Naive thymus-derived CD4-positive, alpha-beta T cell (primary cell): ENCODE measurements at places on chromosomes 16 and 17. TPM values are rescaled to one million over a fixed set of nuclear protein-coding genes. Genes with fewer than 3 reads are reported as not detected.
A peak's percentile ranks its signal among the peaks of the same experiment; 100 is the strongest.

The ZMYND15 gene
- 0.22 TPM for total RNA-seq

DNA sequence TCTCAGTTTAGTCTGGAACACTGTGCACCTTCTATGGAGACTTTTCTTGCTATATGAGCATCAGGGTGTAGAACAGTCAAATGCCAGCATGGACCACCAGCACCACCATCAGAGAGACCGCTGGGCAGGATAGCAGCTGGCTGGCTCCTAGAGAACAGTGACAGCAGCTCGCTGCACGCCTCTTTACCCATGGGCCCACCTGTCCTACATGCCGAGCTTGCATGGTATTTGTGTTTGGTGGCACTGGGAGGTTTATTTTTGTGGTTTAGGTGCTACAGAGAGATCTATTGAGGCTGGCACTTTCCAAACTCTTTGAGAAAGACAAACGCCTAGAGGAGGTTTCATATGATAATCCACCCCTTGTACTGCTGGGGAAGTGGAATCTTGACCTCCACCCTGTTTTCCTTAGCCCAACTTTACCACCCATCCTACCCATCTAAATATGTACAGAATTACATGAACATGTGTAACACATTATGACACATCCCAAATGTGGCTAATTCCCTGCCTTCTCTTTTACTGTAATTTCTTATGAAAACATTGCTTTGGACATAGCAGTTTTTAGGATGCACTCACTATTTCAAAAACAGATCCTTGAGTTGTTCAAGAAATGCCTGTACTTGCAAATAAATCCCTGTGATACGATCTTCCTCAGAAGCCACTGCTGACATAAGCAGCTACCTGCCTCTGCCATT, 46.3 kb downstream of the COG7 start:
- H3K27me3 ChIP-seq = no peaks in the 10 kb centered on the region
- H3K36me3 ChIP-seq = peaks cover 19% of the 10 kb centered on the region
- no peak for DNase-seq
- no peak overlapping the region for H3K4me3 ChIP-seq
- H3K4me1 ChIP-seq = no peaks in the 10 kb centered on the region
- no peak overlapping the region for H3K27ac ChIP-seq

DNA sequence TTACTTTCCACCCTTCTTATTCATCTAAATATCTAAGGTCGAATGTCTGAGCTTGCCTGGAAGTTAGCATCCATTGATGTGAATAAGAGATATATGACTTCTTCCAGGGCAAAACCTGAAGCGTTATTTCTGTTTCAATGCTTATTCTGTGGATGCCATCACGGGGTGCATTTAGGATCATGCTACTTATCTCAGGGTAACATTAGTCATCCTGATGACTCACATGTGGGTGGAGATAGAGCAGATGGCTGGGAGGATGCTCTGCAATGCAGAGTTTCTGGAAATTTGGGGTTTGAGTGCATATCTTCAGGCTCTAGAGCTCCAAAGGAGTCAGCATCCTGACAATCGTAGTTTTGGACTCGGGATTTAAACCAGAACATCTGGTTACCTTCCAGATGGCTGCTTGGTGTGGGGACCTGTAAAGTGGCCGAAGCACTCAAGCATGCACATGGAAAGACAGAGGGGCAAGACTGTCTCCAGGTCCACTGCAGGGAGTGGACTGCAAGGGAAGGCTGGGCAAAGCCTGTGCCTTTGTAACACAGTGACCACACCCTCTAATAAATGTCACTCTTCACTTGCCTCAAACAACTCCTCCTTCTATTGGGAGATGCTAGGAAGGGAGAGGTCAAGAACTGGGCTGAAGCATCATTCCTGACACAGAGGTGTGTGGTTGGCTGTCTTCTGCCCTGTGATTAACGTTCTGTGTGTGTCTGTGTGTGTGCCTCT, 175.2 kb upstream of the SALL1 start:
- H3K4me1 ChIP-seq = no peaks in the 10 kb centered on the region
- no peak overlapping the region for H3K4me3 ChIP-seq
- H3K36me3 ChIP-seq = no peaks in the 10 kb centered on the region
- no peaks in the 10 kb centered on the region for H3K27me3 ChIP-seq

DNA sequence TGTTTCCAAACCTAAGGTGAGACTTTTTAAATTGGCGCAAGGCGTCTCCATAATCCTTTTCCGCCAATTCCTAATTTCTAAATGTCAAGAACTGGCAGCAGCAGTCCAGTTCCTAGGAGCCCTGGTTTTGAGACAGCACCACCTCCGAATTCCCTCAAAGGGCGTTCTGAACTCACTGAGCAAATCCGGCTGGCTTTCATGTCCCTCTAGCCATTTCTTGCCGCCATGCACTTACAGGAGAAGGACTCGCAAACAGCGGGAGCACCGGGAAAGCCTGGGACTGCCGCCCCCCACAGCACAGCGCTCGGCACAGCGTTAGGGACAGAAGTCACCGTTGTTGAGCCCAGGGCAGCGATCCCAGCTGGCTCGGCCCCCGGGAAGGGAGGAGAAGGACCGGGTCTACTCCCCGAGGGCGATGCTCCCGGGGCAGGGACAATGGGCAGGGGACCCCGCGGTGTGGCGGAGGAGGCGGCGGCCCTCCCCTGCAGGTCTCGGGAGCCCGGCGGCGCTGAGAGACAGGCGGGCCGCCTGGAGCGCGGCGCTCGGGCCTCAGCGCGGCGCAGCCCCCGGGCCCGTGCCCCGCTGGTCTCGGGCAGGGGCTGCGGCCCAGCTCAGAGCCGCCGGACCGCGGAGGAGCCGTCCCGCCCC, 545 bp downstream of the ARHGAP17 start:
- peak overlapping the region; percentile 94 for H3K27ac ChIP-seq
- peak; percentile 39 for DNase-seq
- no peaks in the 10 kb centered on the region for H3K36me3 ChIP-seq
- H3K27me3 ChIP-seq = no peaks in the 10 kb centered on the region

- H3K4me1 ChIP-seq = no peaks in the 10 kb centered on the region
- H3K27me3 ChIP-seq = no peaks in the 10 kb centered on the region
- no peak overlapping the region for H3K27ac ChIP-seq
- no peak for DNase-seq
- no peaks in the 10 kb centered on the region for H3K36me3 ChIP-seq
Measured at GRCh38 chr17:9016941-9017552, 4.3 kb upstream of the NTN1 start.

DNA sequence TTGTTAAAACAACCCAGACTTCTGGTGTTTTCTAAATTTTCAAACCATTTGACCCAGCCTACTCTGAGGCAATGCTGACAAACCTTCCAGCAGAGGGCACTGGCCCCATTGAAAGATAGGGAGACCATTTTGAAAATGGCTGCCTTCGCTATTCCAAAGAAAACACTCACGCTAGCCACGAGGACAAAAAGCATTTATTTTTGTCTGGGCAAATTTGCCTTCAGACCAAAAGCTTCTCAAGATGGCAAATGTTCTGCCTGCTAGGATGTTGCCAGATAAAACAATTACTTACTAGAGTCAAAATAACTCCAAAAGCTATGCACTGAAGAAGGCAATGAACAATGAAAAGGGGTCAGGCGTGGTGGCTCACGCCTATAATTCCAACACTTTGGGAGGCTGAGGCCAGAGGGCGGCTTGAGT, 296.7 kb upstream of the IRX5 start:
- H3K4me3 ChIP-seq = no peak overlapping the region
- no peak for DNase-seq
- H3K4me1 ChIP-seq = no peaks in the 10 kb centered on the region
- no peaks in the 10 kb centered on the region for H3K36me3 ChIP-seq
- H3K27me3 ChIP-seq = no peaks in the 10 kb centered on the region
- H3K27ac ChIP-seq = no peak overlapping the region
